ENCODE measurements at places on chromosomes 5 and 9. TPM values are rescaled to one million over a fixed set of nuclear protein-coding genes. Genes with fewer than 3 reads are reported as not detected.
A peak's percentile ranks its signal among the peaks of the same experiment; 100 is the strongest.

DNA sequence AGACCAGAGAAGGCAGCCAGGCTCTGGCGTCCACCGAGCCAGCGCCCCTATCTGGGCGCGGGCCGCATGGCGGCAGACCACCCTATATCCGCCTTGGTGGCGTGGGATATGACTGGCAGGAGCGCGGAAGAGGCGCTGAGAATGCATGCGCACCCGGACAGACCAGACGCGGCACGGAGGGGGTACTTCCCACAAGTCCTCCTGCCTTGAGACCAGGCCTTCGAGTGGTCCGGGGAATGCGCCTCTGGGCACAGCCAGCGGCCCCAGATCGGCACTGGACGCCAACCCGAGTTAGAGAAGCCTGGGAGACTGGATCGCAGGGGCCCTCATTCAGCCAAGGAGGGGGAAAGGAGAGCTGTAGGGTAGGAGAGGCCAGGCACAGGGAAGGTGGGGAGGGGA lies 2.5 kb upstream of the LMX1B start:
- no peak overlapping the region for H3K27ac ChIP-seq
- no peak for DNase-seq

DNA sequence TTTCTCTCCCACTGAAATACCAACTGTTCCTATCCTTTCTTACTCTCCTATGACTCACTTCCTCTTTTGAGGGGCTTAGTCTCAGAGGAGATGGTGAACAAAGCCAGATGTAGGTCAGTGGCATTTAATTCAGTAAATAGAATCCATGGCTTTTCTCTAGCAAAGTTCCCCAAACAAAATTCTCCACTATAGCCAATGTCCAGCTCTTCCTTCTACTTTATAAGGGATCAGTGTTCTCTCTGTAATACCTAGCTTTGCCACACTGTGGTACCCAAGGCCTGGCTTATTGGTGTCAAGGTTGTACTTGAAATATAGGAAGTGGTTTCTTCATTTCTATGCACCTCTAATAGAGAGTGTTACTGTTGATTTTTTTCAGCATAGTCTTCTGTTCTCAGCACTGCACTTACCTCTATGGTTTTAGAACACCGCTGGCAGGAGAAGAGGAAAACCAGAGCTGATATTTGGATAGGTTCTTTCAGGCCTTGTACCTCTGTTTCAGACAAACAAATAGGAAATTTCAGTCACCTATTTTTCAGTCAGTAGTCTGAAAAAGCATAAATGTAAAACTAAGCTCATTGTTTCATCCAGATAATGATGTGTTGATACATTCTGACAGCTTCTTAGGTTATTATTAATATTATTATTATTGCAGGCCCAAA lies 40.6 kb upstream of the ITGA2 start:
- no peaks in the 10 kb centered on the region for H3K27me3 ChIP-seq
- H3K27ac ChIP-seq = peak overlapping the region; percentile 55
- H3K4me3 ChIP-seq = no peak overlapping the region
- no peaks in the 10 kb centered on the region for H3K36me3 ChIP-seq
- H3K4me1 ChIP-seq = peaks cover 66% of the 10 kb centered on the region

DNA sequence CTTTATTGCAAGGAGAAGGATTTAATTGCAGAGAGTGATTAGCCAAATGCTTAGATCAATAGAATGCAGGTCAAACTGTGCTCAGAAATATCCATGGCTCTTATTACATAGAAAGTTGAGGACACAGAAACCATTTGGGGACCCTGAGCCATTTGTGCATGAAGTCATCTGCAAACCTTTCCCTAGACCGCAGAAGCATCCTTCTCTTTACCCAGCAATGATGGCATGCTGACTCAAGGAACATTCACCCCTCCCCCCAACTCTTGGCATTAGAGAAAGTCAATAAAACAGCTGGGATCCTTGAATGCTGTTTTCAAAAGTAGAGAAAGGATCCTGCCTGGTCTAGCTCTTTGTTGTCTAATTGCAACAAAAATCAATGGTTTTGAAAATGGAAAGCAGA lies 73.5 kb downstream of the PPP2R2B start:
- no peak overlapping the region for H3K4me3 ChIP-seq
- no peak overlapping the region for H3K27ac ChIP-seq
- no peaks in the 10 kb centered on the region for H3K27me3 ChIP-seq
- DNase-seq = no peak
- no peaks in the 10 kb centered on the region for H3K4me1 ChIP-seq

GRCh38 chr5:38739011-38739704 lies 106.7 kb upstream of the OSMR start:
- H3K4me3 ChIP-seq = no peak overlapping the region
- no peaks in the 10 kb centered on the region for H3K4me1 ChIP-seq
- H3K27ac ChIP-seq = no peak overlapping the region
- H3K36me3 ChIP-seq = peaks cover 5% of the 10 kb centered on the region

The DNAH5 gene
- total RNA-seq = 1.1 TPM

DNA sequence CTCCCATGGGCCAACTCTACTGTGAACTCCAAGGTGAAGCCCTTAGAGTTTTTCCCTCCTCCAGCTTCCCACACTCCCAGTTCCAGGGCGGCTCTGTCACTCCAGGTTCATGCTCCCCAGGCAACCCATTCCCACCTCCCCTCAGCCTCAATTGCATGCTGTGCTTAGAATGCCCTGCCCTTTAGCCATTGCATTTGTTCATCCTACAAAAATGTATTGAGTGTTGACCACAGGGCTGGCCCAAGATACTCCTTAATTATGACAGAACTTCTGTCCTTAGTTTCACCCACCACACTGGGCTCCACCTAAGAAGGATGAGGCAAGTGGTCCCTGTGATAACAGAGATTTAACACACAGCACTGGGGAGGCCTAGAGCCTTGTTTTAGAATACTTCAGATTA lies 236.1 kb downstream of the ADAMTSL1 start:
- DNase-seq = no peak
- H3K36me3 ChIP-seq = peaks cover 46% of the 10 kb centered on the region
- H3K4me1 ChIP-seq = peaks cover 29% of the 10 kb centered on the region
- peaks cover 2% of the 10 kb centered on the region for H3K27me3 ChIP-seq
- peak overlapping the region; percentile 46 for H3K27ac ChIP-seq
- no peak overlapping the region for H3K4me3 ChIP-seq

GRCh38 chr9:36677611-36678010 lies 104.9 kb downstream of the MELK start:
- peaks cover 48% of the 10 kb centered on the region for H3K36me3 ChIP-seq
- no peak overlapping the region for H3K27ac ChIP-seq
- H3K4me1 ChIP-seq = no peaks in the 10 kb centered on the region
- DNase-seq = no peak
- no peak overlapping the region for H3K4me3 ChIP-seq
- H3K27me3 ChIP-seq = no peaks in the 10 kb centered on the region

- no peaks in the 10 kb centered on the region for H3K27me3 ChIP-seq
- H3K27ac ChIP-seq = no peak overlapping the region
- H3K4me3 ChIP-seq = no peak overlapping the region
- no peaks in the 10 kb centered on the region for H3K36me3 ChIP-seq
- DNase-seq = no peak
- peaks cover 23% of the 10 kb centered on the region for H3K4me1 ChIP-seq
Measured at GRCh38 chr5:80216096-80216495, 39.8 kb downstream of the SERINC5 start.

GRCh38 chr5:127290946-127291693 lies 524 bp downstream of the MEGF10 start:
- H3K27me3 ChIP-seq = peaks cover 35% of the 10 kb centered on the region
- H3K4me1 ChIP-seq = peaks cover 11% of the 10 kb centered on the region
- H3K4me3 ChIP-seq = peak overlapping the region; percentile 44
- no peak for DNase-seq
- no peaks in the 10 kb centered on the region for H3K36me3 ChIP-seq
- no peak overlapping the region for H3K27ac ChIP-seq

GRCh38 chr9:124709292-124709690 lies 61.8 kb downstream of the NR6A1 start:
- H3K4me1 ChIP-seq = peaks cover 58% of the 10 kb centered on the region
- H3K27me3 ChIP-seq = no peaks in the 10 kb centered on the region
- H3K27ac ChIP-seq = peak overlapping the region; percentile 86
- peak overlapping the region; percentile 74 for H3K4me3 ChIP-seq
- peaks cover 20% of the 10 kb centered on the region for H3K36me3 ChIP-seq

GRCh38 chr5:167790045-167790444 lies 501.4 kb upstream of the WWC1 start:
- no peak for DNase-seq
- peaks cover 28% of the 10 kb centered on the region for H3K4me1 ChIP-seq
- H3K36me3 ChIP-seq = no peaks in the 10 kb centered on the region
- no peak overlapping the region for H3K4me3 ChIP-seq
- H3K27me3 ChIP-seq = no peaks in the 10 kb centered on the region

The MLANA gene
- not detected for total RNA-seq

The ADAMTS2 gene
- total RNA-seq = 31.2 TPM

DNA sequence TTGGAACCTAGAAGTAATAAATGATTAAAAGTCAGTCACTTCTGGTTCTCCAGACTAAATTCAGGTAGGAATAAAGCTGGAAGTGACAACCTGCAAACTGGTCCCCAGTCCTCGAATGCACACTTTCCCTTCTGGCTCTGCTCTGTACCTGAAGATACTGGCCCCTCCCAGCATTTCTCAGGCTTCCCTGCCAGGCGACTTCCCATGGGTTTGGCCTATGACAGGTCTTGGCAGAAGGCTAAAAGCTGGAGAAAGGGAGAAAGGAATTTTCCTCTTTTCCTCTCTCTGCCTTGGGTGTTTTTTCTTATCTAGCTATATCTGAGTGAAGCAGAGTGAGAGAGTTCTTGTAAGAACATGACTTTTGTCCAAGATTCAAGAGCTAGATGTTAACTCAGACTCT lies 1005.7 kb downstream of the DTWD2 start:
- H3K4me1 ChIP-seq = peaks cover 18% of the 10 kb centered on the region
- no peak overlapping the region for H3K4me3 ChIP-seq

DNA sequence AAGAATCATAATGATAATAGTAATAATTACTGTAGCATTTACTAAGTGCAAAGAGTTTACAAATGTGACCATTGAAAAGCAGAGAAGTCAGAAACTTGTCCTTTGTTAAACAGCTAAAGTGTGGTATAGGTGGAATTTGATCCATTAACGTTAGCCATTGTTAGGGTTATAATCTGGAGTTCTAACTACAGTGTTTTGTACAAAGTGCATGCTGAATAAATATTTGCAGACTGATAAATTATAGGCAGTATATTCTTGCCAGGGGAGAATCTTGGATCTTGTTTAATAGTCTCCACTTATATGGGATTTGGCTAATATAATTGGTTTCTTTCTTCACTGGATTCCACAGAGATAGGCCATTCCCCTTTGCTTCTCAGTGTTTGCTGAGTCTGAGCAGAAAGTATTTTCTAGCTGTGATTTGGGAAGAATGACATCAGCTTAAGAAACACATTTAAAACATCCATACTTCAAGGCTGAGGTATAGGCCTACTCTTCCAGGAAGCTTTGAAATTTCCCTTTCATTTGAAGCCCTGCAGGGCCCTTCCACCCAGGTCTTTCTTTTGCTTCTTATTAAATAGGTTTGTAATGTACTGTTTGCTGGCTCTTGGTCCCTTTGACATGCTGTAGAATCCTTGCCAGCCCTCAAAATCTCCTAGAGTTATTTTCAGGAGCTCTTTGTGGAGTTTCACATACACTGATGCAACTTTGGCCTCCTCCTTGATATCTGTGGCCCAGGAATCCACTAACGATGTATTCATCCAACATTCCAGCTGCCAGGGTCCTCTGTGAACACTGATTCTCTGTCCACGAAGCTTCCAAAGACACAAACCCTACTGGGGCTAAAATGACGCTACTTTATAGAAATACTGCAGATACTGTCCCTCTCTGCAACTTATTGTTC lies 51.4 kb downstream of the ATP10B start:
- no peaks in the 10 kb centered on the region for H3K36me3 ChIP-seq
- H3K27me3 ChIP-seq = no peaks in the 10 kb centered on the region
- H3K4me1 ChIP-seq = no peaks in the 10 kb centered on the region
- no peak overlapping the region for H3K4me3 ChIP-seq
- no peak overlapping the region for H3K27ac ChIP-seq

- H3K4me3 ChIP-seq = no peak overlapping the region
- DNase-seq = no peak
- no peaks in the 10 kb centered on the region for H3K36me3 ChIP-seq
- no peaks in the 10 kb centered on the region for H3K4me1 ChIP-seq
- no peak overlapping the region for H3K27ac ChIP-seq
Measured at GRCh38 chr9:95615246-95615645, 98.5 kb upstream of the PTCH1 start.

DNA sequence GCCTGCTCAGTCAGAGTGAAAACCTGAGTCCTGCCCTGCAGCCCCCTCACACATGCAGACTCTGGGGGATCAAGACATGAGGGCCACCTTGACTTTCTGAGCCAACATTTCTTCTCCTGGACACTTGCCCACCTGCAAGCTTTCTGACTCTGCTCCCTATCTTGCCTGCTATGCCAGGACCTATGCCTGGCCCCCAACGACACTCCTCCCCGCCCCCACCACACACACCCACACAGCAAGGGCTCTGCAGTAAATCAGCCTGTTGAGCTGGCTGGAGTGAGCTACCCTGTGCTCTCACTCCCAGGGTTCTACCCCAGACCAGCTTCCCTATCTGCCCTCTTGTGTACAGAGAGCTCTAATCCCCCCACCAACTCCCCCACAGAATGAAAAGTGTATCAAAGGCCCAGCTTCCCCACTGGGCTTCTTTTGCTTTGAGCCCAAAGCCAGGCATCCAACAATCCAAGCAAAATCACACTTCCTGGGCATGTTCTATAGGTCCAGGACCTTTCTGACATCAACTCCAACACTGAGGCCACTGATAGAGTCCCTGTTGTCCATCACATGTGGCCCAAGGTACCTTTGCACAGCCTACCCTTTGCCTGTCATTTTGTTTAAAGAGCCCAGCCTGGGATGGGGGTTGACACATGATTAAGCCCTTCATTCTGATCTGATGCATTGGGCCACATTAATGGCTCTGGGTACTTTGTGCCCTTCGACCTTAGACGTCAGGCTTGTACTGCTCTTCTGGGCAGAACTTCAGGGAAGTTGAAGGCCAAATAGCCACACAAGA lies 7.2 kb downstream of the PDLIM4 start:
- H3K4me1 ChIP-seq = peaks cover 90% of the 10 kb centered on the region
- H3K4me3 ChIP-seq = no peak overlapping the region
- no peaks in the 10 kb centered on the region for H3K27me3 ChIP-seq
- DNase-seq = no peak
- no peaks in the 10 kb centered on the region for H3K36me3 ChIP-seq

DNA sequence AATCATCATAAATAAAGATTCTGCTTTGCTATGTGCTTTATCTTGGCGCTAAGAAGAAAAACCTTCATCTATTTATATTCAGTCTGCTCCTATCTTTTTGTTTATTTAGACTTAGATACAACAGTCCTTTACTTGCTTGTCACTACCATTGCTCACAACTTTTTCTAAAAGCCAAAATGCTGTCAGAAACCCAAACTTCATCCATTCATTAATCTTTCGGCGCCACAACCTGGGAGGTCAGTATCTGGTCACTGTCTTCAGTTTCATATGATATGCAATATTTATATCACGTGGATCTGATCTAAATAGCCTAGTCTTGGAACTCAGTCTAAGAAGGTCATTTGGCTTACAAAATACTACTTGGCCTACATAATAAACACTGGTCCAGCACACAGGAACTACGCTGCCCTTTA lies 159.3 kb upstream of the TARS1 start:
- H3K36me3 ChIP-seq = no peaks in the 10 kb centered on the region
- no peak overlapping the region for H3K27ac ChIP-seq
- no peak for DNase-seq
- no peak overlapping the region for H3K4me3 ChIP-seq
- H3K27me3 ChIP-seq = no peaks in the 10 kb centered on the region
- peaks cover 20% of the 10 kb centered on the region for H3K4me1 ChIP-seq

All from HFFc6 (cell line).